ENCODE measurements at places on chromosomes 6 and 20.

- DNase-seq, result no peak
Measured at GRCh38 chr20:54184071-54184470, 10.3 kb upstream of the CYP24A1 start.

GRCh38 chr20:7248281-7249201 lies 481.1 kb downstream of the BMP2 start:
- no peak for DNase-seq

DNA sequence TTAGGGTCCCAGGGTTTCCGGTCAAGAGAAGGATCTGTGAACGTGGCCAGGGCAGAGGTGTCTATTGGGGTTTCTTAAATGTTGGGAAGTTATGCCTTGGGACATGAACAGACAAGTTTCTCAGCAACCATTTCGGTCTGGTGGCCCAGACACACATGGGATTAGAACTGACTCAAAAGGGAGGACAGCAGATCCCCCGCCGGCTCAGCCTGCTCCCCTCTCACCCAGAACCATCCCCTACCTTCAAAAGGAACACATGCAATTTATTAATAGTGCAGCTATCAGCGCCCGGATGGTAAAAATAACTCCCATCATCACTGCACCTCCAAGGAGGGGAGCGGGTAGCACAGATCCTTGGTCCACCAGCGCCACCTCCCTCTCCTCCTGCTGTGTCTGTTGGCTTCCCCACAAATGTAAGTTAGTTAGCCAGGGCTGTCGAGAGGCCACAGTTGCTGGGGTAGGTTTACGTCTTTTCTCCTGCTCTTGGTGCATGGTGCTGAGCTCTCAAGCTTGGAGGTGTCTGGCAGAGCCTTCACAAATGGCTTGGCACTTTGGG lies 77.1 kb downstream of the TRAM2 start:
- DNase-seq, result no peak

DNA sequence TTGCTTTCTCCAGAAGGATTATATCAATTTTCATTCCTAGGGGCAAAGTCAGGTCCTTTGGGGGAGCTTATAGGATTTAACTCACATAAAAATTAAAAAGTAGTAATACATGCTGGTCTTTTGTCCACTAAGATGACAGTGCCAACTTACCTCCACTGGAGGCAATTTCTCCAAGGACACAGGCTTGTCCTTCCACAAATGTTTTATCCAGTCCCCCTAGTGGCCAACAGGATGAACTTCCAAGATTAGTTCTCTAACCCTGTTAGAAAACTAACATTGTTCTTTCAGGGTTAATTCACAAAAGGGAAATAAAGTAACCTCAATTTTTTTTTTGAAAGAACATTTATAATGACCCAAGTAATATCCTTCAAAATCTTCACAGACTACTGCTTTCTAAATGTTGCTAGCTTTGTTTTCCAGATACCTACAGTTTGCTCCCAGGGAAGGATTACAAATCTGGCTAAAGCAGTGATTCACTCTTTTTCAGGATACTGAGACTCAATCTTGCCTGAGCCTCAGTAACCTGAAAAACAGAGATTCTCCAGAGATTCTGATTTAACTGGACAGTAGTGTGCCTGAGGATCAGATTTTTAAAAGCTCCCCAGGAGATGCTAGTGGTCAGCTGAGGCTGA lies 31.7 kb upstream of the UBR2 start:
- DNase-seq, result no peak

DNA sequence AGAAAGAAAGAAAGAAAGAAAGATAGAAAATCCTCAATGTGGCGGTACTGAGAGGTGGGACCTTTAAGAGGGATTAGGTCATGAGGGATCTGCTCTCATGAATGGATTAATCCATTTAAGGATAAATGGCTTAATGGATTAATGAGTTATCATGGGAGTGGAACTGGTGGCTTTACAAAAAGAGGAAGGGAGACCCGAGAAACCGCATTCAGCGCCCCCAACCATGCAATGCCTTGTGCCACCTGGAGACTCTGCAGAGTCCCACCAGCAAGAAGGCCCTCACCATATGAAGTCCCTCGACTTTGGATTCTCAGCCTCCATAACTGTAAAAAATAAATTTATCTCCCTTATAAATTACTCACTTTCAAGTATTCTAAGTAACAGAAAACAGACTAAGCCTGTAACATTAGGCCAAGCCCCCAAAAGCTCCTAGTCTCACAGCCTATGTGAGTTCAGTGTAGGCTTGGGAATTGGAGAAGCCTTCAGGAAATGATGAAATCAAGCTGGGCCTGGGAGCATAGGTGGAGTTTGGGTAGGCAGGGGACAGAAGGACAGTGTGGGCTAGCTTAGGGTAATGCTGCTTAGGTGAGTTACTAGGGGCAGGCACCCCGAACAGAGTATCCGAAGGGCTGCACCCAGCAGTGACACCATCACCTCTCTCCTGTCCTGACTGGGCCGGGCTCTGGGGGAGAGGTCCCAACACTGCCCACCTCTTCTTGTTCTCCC lies 36.2 kb upstream of the RNF24 start:
- DNase-seq, result no peak

DNA sequence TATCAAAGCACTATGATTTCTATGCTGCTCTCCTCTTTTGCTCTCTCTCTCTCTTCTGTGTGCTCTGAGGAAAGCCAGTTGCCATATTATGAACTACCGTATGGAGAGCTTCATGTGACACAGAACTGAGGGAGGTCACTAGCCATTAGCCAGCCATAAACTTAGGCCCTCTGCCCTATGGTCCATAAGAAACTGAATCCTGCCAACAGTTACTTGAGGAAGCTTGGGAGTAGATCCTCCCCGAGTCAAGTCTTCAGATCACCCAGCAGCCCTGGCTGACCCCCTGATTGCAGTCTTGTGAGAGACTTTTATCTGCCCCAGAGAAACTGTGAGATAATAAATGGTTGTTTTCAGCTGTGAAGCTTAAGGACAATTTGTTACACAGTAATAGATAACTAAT lies 5.7 kb upstream of the PEX7 start:
- DNase-seq, result no peak

DNA sequence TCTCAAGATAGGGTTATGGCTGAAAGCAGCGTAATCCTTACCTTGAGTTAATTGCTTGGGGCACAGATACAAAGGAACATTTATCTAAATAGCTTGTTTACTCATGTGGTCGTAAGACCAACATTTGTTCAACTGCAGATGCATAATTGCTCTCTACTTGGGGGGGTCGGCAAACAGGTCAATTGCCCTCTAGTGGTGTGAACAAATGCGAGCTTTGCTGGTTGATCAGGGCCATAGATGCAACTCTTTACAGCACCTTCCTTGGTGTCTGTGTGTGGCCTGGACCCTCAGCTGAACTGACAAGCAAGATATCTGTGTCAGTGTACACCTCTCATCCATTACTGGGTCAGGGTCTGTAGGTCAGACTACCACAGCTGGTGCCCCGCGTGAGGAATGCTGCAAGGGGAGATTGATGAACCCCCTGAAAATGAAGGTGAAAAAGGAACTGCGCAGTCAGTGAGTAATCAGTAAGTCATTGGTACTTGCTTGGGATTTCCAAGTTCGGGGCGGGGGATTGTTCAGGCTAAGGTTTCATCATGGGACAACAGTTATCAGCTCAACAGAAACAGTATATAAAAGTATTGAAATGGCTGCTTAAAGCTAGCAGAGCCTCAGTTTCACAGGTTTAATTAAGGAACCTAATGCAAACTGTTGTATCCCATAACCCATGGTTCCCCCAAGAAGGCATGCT lies 24.0 kb downstream of the HLA-DPA1 start:
- no peak for DNase-seq

GRCh38 chr20:43514648-43514999 lies 7.1 kb downstream of the L3MBTL1 start:
- no peak for DNase-seq

- DNase-seq, result no peak
Measured at GRCh38 chr6:138596126-138596525, 96.8 kb upstream of the NHSL1 start.

DNA sequence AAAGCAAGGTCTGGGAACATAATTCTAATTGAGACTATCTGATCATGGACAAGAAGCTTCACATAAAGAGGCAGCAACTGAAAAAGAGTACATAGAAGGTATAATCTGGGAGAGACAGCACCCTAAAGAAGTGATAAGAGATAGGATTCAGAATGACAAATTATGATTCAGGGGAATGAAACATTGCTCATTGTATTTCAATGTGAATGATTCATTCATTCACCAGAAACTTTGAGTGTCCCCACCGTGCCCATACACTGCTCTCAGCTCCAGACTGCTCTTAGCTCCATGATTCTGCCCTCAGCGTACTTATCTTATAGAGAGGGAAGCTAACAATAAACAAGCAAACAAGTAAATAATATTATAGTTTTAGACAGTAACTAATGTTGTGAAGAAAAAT lies 329.3 kb upstream of the IRAK1BP1 start:
- DNase-seq, result no peak

DNA sequence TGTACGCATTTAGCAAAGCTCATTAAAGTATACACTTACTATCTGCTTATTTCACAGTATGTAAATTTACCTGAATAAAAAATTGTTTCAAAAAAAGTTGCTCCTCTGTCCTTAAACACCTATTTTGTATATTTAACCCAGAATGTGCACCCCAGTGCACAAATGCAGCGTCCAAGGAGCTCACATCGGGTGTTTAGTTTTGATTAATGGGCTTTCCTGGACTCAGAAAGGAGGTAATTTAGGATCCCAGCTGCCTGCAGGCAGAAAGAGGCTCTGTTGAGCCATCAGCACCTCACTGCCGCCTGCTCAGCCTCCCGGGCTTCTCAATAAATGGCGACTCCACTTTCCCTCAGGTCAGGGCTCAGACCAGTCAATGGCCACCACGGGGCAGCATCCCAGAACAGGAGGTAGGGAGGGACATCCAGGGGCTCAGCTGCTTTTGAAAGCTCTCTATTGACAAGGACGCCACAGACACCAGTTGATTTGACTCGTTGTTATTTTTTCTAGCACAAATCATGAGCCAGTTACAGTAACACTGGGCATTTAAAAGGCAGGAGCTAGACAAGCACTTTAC lies 70.2 kb upstream of the TBC1D7 start:
- DNase-seq, result no peak

DNA sequence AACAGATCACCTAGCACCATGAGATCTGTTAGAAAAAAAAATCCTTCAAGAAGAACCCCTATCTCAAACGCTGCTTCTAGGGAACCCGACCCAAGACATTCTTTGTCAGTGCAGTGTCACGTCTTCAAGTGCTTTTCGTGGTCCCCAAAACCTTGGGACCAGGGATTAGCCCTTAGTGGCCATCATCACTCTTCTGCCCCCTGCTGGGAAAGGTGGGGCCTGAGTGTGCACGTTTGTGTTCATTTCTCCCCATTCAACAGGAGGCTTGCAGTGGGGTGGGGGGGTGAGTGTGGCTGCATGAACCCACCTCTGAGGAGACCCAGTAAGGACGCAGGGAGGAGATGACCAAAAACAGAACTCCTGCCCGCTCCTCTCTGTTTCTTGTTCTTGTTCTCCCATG lies 218.2 kb upstream of the RNF24 start:
- DNase-seq, result no peak

DNA sequence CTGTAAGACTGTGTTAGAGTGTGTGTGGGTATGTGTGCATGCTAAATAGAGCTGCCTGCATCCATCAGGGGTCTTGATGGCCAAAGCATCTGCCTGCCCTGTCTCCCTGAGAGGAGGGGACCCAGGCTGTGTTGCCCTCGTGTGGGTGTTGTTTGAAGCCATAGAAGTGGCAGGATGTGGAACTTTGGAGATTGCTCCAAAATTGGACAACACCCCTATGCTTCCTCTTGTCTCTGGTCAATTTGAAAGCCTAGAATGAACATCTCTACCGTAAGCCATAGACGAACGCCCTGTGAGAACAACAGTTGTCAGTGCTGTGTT lies 82.6 kb downstream of the ASXL1 start:
- DNase-seq, result no peak

- DNase-seq, result no peak
Measured at GRCh38 chr6:162151021-162151665, 576.4 kb downstream of the PRKN start.

- no peak for DNase-seq
Measured at GRCh38 chr6:15796844-15797243, 134.0 kb upstream of the DTNBP1 start.

DNA sequence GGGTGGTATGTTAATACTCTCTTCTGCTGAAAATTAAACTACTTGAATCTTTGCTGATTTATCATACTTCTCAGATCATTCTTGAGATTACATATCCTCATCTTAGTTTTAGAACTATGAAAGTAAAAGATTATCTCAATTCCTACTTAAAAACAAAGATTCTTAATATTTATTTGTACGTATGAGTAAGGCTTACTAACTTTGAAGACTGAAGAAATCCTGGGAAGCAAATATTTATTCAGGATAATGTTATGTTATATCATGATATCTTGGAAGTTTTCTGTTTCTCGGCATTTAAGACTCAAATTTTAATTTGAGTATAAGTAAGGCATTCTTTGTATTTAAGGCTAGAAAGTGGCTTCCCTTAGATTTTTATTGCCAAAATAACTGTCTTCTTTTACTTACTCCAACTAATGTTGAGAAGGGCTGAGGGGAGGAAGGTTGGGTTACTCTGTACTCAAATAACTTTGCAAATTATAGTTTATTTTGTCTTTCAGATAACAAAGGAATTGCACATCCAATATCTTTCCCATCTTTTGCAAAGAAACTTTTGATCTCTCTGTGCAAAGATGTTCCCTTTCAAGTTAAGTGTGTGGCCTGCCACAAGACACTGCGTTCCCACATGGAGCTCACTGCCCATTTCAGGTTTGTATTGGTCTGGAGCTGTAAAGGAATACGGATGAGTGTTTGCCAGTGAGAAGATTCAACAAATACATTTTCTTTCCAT lies 30.5 kb upstream of the BAG2 start:
- DNase-seq, result no peak

Data from activated CD4-positive, alpha-beta T cell treated with anti-CD3 and anti-CD28 coated beads for 1 hour (primary cell).